ENCODE measurements at places on chromosomes 2 and 18. TPM values are rescaled to one million over a fixed set of nuclear protein-coding genes. Genes with fewer than 3 reads are reported as not detected.
A peak's percentile ranks its signal among the peaks of the same experiment; 100 is the strongest.

ABCG5 gene
- total RNA-seq: 0.50 TPM

UGT1A4 gene
- total RNA-seq: not detected

CXCR1 gene
- total RNA-seq: not detected

- ATAC-seq: no peak
Observed at GRCh38 chr2:141003967-141004657, 1126.7 kb downstream of the LRP1B start.

- ATAC-seq: no peak
Observed at GRCh38 chr2:230976671-230977171, 19.2 kb upstream of the SPATA3 start.

GAREM1 gene
- 9.4 TPM for total RNA-seq

ATG16L1 gene
- 21.0 TPM for total RNA-seq

GRCh38 chr2:100365434-100365833, 43.1 kb upstream of the LONRF2 start:
- ATAC-seq: no peak

DNA sequence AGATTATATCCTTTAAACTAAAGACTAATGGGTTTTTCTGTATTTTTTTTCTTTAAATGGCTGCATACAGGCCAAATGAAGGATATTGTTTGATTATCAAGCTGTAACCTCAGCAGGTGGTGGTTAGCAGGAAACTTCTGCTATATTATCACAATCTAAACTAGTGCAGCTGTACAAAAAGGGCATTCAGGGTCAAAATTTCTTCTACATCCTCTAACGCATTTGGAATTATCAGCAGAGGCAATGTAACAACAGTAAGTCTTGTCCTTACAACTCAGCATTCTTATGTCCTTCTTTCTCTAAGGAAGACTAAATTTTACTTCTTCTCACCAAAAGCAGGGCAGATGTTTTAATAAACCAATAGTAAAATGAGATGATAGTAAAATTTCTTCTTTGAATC, 135.8 kb upstream of the FN1 start:
- ATAC-seq: no peak

CPLX4 gene
- total RNA-seq: not detected

- ATAC-seq: peak; percentile 59
Observed at GRCh38 chr2:119491776-119492525, 32.3 kb downstream of the SCTR start.

GRCh38 chr2:25617948-25618646, 55.3 kb downstream of the DTNB start:
- peak; percentile 12 for ATAC-seq

GRCh38 chr2:74212702-74213410, 14.4 kb downstream of the MTHFD2 start:
- no peak for ATAC-seq

DNA sequence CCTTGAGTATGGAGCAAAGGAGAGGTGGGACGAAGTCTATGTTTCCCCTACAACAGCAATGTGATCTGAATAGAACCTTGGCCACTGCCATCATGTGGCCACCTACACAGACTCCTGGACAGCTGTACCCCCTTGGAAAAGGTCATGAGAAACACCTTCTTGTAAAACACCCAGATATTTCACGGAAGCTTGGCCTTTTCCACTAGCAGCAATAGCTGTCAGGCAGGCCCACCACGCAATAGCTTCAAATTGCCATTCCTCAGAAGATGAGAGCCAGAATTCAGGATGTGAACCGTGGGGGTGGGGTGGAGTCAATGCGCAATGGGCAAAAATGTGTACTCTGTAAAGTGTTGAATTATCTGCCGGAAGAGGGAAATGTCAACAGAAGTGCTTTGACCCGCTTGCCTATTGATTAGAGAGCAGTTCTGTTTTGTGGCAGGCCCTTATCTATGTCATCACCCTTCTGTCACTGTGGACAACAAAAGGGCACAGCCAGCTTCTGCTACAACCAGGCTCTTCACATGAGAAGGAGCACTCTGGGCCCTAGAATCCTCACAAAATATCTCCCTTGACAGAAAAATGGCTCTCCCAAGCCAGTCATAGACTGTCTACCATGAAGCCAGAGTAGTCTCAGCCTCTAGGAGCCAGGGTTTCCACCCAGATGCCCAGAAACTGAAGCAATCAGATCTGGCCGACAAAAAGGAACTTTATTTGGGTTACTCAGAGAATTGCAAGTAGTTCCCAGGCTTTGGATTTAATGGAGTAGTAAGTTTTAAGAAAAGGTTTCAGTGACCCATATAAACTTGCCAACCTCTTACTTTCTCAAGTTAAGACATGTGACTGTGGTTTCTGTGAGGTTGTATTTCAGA, 9.5 kb downstream of the INPP1 start:
- no peak for ATAC-seq

- ATAC-seq: no peak
Observed at GRCh38 chr18:43507842-43508481, 230.7 kb upstream of the SYT4 start.

DNA sequence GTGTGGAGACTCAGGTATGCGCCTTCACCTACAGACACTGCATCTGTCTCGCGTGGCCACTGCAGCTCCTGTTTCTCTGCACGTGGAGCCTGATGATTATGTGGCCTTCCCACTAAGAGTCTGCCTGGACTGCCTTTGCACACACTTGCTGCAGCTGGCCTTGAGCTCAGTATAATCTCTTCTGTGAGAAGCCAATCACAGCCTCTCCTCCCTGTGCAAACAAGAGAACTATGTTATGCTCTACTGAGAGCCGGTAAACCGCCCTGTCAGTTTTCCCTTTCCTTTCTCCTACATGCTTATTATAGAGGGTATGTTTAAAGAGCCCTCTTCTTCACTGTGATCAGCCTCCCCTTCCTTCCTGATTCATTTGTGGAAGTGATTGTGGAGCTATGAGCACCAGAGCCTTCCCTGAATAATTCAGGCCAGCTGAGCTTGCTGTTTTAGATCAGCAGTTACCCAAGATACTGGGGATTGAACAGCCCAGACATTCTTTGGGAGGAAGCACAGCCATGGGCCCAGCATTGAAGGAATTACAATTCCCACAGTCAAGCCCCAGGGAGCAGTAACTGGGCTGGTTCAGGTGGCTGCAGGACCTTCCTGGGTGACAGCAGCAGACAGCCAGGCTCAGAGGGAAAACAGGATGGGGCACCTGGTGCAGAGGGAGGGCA, 3.7 kb upstream of the TGFA start:
- no peak for ATAC-seq

VWC2L gene
- total RNA-seq: 0.73 TPM

GRCh38 chr2:107738266-107738665, 88.4 kb upstream of the RGPD4 start:
- ATAC-seq: no peak

GRCh38 chr2:239378021-239378917, 22.6 kb downstream of the HDAC4 start:
- no peak for ATAC-seq

GRCh38 chr18:11994703-11995444, 13.6 kb downstream of the IMPA2 start:
- ATAC-seq: peak; percentile 31

CEP76 gene
- 9.0 TPM for total RNA-seq
